ENCODE measurements at places on chromosomes 1 and 21.

GRCh38 chr21:39097981-39098380, 85.3 kb downstream of the PSMG1 start:
- no peak for DNase-seq

DNA sequence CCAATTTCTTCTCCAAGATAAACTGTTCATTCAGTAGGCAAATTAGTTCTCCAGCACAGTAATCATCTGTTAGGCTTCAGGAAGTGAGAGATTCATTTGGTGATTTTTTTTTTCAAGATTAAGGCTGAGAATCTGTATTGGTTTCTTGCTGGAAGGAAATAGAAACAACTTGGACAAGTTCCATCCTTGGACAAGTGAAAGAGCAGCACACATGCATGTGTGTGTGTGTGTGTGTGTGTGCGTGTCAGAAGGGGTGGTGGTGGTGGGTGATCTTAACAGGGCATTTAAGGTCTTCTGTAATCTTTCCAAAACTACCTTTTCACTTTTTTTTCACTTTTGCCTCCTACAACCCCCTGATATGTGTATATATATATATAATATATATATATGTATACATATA, 15.9 kb upstream of the SUCO start:
- no peak for DNase-seq

GRCh38 chr1:192601143-192601542, 25.6 kb downstream of the RGS1 start:
- no peak for DNase-seq

DNA sequence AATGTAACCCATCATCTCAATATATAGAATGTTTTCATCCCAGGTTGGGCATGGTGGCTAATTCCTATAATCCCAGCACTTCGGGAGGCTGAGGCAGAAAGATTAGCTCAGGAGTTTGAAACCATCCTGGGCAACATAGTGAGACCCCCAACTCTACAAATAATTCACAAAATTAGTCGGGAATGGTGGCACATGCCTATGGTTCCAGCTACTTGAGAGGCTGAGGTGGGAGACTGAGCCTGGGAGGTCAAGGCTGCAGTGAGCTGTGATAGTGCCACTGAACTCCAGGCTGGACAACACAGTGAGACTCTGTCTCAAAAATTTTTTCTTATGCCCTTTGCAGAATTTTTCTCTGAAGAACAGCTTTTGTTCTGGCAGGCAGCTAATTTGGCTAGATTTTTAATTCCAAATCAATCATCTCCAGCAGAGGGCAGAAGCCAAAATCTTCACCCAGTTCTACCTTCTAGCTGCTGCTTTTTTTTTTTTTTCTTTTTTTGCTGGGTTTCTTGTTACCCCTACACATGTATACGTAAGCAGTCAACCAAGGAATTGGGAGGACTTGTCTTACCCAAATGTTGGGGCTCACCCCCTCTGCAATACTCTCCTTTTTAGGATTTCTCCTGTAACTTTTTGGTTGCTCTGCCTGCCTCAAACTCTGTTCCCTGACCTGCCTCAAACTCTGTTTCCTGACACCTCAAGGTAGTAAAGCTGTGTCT, 2.7 kb upstream of the RAD54L start:
- no peak for DNase-seq

DNA sequence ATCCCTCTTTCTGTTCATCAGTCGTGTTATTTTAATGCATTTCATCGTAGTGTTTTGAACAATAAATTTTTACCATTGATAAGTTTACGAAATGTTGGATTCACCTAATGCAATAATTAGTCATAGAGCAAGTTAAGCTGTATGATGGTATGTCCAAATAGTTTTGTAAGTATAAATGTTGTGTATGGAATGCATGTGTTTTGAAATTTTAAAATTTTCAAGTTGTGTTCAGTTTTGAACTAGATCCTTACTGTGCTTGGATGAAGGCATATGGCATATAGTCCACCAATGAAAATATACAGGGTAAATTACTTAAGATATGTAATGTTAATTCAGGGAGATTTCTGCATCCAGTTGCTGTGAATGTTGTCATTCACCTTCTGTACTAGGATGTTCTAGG, 2.3 kb downstream of the ZMYM4 start:
- DNase-seq = no peak

- DNase-seq = no peak
Observed at GRCh38 chr1:164982545-164982944, 374.0 kb downstream of the LMX1A start.

DNA sequence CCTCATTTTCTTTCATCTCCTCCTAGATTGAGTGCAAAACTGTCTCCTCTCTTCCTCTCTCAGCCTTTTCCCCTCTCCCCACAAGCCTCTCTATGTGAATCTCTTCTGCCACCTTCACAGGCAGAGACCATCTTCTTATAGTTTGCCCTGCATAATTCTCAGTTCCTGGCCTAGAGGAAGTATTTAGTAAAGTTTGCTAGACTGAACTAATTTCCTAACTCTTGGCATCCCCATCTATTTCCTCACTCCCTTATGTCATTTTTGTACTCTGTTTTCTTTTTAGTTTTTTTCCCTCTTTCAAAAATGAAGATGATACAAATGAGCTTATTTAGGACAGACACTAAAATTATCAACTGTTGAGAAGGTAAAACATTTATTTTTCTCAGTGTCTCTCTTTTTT, 66.0 kb downstream of the XCL2 start:
- DNase-seq = no peak

- no peak for DNase-seq
Observed at GRCh38 chr1:242966892-242967291, 288.2 kb downstream of the CEP170 start.

GRCh38 chr1:94559921-94560320, 18.4 kb upstream of the F3 start:
- no peak for DNase-seq

GRCh38 chr1:180936110-180937011, 23.7 kb downstream of the KIAA1614 start:
- DNase-seq = no peak

DNA sequence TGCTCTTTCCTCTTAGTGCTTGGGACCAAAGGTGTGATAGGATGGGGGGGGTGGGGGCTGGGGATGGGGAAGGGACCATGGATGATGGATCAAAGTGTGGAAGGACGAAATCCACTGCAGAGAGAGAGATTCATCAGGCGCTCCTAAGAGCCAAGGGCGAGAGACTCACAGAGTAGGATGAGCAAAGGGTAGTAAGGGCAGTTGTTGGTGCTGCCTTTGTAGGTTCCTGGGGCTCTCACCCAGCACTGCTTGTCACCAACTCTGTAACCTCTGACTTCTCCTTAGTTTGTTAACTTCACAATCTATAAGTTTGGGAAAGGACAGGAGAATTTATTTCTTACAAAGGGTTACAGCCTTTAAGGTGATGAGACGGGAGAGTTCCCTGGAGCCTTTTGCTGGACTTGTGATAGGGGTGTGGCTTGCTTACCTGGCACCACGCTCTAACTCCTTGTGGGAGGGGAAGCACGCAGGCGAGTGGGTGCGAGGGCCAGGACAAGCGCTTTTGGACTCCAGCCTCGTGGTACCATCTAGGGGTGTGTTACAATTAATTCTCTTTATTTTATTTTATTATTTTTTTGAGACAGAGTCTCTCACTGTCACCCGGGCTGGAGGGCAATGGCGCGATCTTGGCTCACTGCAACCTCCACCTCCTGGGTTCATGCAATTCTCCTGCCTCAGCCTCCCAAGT, 1.6 kb upstream of the PDXK start:
- DNase-seq = no peak

- DNase-seq = no peak
Observed at GRCh38 chr1:168136709-168137514, at the start of gene GPR161. Gene GPR161 (minus strand): TSS chr1:168136930. CDS start chr1:168104850, 32,080 bp downstream.

- DNase-seq = no peak
Observed at GRCh38 chr1:230857077-230857476, 11.2 kb downstream of the C1orf198 start.

GRCh38 chr1:202958544-202959275, 598 bp upstream of the ADIPOR1 start:
- no peak for DNase-seq

GRCh38 chr1:185170291-185170848, 13.4 kb downstream of the SWT1 start:
- peak; percentile 4 for DNase-seq

GRCh38 chr1:46508757-46509156, 19.1 kb downstream of the DMBX1 start:
- no peak for DNase-seq

GRCh38 chr1:19044975-19045831, 88.7 kb upstream of the IFFO2 start:
- DNase-seq = no peak

GRCh38 chr1:207019161-207019560, 13.4 kb downstream of the C1orf116 start:
- DNase-seq = no peak

- DNase-seq = no peak
Observed at GRCh38 chr1:203479646-203480045, 4.0 kb downstream of the PRELP start.

- no peak for DNase-seq
Observed at GRCh38 chr1:59278780-59279354, 18.0 kb upstream of the FGGY start.

GRCh38 chr1:12208764-12209494, 20.9 kb upstream of the VPS13D start:
- peak; percentile 55 for DNase-seq

DNA sequence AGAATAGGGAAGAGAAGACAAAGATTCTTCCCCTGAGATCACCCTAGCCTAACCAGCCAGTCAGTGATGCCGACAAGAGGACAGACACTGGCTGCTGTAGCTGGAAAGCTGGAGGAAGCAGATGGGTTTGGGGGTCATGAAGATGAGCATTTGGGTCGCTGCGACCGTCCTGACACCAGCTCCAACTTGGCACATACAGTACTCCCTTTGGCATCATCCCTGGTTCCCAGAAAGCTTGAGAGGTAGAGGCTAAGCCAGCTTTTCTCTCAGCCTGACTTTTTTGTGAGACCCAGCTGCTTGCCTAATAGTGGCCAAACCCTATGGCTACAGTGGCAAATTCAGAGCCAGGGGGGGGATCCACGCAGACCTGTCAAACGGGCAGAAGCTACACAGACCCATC, 43.0 kb upstream of the IKBKE start:
- no peak for DNase-seq
